Kidney (tissue), 22 donors: ENCODE measurements at places on chromosomes 3 and 15. TPM values are rescaled to one million over a fixed set of nuclear protein-coding genes. Genes with fewer than 3 reads are reported as not detected.

Gene NMB
- 19.7 TPM for polyA plus RNA-seq

Gene CTXN2
- polyA plus RNA-seq: 0.15 TPM

DNA sequence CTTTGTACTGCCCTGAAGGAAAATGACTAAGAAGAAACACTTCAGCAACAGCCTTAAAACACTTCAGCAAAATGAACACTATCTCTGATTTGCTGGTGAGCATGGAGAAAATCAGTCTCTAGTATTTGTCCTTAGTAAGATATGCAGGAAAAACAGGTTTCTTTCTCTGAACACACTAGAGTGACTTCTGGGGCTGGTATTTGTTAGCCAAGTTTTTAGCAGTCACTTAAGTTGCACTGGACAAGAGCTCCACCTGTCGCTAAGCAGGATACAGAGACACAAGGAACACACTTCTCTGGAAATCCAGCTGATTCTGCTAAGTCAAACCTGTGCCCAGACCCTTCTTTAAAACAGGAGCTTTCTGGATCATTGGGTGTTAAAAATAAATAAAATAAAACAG is 65.3 kb downstream of the CHAC1 start:
- DNase-seq: no peak

DNA sequence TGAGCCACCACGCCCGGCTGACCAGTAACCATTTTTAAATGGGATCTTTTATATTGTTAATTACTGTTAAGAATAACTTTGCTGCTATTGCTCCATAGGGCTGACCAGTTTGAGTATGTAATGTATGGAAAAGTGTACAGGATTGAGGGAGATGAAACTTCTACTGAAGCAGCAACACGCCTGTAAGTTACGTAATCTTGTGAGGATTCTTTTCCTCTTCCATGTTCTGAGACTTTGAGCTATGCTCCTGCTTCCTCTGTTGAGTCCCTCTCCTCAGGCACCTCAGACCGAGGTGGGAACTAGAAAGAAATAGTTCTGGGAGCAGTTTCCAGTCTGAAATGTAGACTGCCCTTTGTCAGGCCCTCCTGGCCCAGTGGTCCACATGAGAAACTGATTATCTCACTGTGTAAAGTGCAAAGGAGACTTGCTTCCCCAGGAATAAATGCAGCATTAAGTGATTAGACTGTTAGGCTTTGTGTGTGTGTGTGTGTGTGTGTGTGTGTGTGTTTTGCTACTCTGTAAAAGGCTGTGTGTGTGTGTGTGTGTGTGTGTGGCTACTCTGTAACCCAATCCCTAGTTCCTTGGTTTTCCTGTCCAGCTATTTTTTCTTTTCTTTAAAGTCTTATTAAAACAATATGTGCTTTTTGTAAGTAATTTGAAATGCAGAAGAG is 5.2 kb downstream of the POLR2H start:
- DNase-seq: no peak

GRCh38 chr3:65178703-65179102 is 490.9 kb upstream of the ADAMTS9 start:
- DNase-seq: no peak

GRCh38 chr3:40464339-40465110 is 7.4 kb downstream of the RPL14 start:
- no peak for DNase-seq
